ENCODE measurements at places on chromosomes 1 and 21.

- DNase-seq = no peak
These were observed 29.6 kb upstream of the C1orf105 start for GRCh38 chr1:172390683-172391551.

DNA sequence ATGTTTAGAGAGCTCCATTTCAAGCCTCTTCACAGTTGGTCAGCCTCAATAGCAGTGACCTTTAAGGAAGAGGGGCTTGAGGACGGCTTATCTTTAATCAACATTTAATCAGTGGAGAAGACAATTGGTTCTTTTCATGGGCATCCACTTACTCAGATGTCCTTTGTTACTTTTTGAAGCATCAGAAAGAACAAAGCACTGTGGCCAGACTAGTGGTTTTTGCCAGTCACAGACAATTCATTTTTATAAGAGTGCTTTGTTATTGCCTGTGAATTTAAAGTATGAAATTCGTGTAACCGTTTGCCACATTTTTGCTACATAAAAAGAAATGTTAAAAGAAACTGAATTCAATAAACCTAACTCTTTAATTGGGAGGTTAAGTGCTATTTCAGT is 222.8 kb downstream of the TPR start:
- no peak for DNase-seq

GRCh38 chr1:37480581-37481288 is 6.4 kb downstream of the ZC3H12A start:
- no peak for DNase-seq

DNA sequence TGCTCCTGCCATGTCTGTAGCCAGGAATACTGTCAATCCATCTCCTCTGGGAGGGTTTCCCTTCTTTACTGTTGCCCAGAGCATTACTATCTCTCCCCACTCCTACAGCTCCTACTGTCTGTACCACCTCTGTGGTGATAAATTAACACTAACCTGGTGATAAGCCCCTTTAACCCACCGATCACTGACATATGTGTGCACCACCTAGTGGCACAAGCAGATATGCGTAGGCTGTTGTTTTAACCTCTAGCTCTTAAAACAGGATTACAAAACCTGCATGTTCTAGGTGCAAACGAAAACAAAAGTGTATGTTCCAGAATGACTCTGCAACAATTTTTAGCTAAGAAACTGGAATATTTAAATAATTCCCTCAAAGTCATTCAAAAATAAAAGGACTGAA is 93.9 kb upstream of the BEND5 start:
- DNase-seq = no peak

DNA sequence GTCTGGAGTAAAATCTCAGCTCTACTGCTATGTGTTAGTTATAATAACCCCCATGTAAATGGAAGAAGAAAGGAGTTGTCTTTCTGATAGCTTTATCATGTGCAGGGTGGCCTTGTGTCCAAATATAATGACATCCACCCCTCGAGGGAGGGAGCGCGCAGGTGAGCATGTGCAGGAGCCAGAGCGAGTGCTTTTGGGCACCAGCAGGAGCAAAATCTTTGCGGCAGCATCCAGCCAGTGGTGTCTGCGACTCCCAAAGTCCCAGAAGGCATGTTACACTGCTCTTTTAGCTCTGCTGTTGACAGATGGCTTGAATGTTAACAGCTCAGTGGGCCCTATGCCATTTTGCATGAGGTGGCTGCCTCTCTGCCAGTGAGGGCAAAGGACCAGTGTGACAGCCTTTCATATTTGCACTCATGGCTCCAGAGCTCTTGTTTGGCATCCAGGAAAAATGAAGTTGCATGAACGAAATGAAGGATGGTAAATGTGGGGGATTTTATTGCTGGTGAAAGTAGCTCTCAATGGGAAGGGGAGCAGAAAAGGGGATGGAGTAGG is 146.7 kb downstream of the HMCN1 start:
- no peak for DNase-seq

- DNase-seq = peak; percentile 48
These were observed 44.7 kb upstream of the GOLT1A start for GRCh38 chr1:204258213-204259115.

GRCh38 chr1:186420923-186421322 is 40.0 kb downstream of the PDC start:
- DNase-seq = no peak

All from fibroblast of lung (primary cell).